ENCODE measurements at places on chromosomes 1 and 21. TPM values are rescaled to one million over a fixed set of nuclear protein-coding genes. Genes with fewer than 3 reads are reported as not detected.

RGS7 gene
- polyA plus RNA-seq, result 0.28 TPM

CDA gene
- 0.66 TPM for polyA plus RNA-seq

BARHL2 gene
- polyA plus RNA-seq, result not detected

HCN3 gene
- polyA plus RNA-seq, result 1.0 TPM

ZBED6 gene
- 1.2 TPM for polyA plus RNA-seq

WNT3A gene
- polyA plus RNA-seq, result not detected

OR2L5 gene
- not detected for polyA plus RNA-seq

DBT gene
- polyA plus RNA-seq, result 5.4 TPM

MRPL55 gene
- 45.7 TPM for polyA plus RNA-seq

PTPRC gene
- 12.6 TPM for polyA plus RNA-seq

TDRD10 gene
- polyA plus RNA-seq, result 1.3 TPM

RIMS3 gene
- 0.21 TPM for polyA plus RNA-seq

OR2AK2 gene
- not detected for polyA plus RNA-seq

C1orf174 gene
- 20.7 TPM for polyA plus RNA-seq

LPAR3 gene
- polyA plus RNA-seq, result 0.11 TPM

CDC42BPA gene
- polyA plus RNA-seq, result 5.4 TPM

REN gene
- 0.12 TPM for polyA plus RNA-seq

PAPPA2 gene
- polyA plus RNA-seq, result 0.15 TPM

NCAM2 gene
- 0.13 TPM for polyA plus RNA-seq
